ENCODE measurements at places on chromosomes 3 and 15.

- DNase-seq = no peak
Observed at GRCh38 chr15:98874773-98875172, 132.8 kb downstream of the PGPEP1L start.

- no peak for DNase-seq
Observed at GRCh38 chr3:116808725-116809124, 99.1 kb downstream of the TUSC7 start.

DNA sequence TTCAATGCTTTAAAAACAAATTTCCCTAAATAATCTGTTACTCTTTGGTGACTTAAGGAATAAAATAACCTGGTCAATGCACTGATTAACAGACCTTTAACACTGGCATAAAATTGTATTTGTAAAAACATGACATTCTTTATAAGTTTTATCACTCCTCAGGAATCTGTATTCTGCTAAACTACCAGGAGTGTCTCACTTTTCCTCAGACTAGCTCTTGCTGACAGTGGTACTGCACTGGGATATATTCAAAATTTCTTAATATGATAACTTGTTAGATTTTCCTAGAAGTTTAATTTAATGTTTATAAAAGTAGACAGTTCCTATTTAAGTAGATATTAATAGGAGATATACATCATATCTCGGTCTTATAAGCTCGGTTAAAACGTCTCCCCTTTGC lies 363.4 kb upstream of the ARHGEF26 start:
- DNase-seq = no peak

GRCh38 chr3:135040321-135041240 lies 245.5 kb downstream of the EPHB1 start:
- DNase-seq = no peak

DNA sequence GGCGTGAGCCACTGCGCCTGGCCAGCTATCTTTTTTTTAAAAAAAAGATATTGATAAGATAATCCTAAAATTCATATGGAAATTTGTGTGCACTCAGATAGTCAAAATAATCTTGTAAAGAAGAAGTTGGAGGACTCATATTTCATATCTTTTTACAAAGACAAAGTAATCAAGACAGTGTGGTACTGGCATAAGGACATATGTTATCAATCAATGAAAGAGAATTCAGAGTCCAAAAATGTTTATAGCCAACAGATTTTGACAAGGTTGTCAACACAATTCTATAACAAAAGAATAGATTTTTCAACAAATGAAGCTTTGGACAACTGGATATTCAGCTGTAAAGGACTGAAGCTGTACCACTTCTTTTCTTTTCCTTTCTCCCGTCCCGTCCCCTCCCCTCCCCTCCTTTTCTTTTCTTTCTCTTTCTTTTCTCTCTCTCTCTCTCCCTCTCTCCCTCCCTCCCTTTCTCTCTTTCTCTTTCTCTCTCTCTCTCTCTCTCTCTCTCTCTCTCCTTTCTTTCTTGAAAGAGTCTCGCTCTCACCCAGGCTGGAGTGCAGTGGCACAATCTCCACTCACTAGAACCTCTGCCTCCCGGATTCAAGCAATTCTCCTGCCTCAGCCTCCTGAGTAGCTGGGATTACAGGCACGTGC lies 126.8 kb downstream of the GSK3B start:
- DNase-seq = no peak

DNA sequence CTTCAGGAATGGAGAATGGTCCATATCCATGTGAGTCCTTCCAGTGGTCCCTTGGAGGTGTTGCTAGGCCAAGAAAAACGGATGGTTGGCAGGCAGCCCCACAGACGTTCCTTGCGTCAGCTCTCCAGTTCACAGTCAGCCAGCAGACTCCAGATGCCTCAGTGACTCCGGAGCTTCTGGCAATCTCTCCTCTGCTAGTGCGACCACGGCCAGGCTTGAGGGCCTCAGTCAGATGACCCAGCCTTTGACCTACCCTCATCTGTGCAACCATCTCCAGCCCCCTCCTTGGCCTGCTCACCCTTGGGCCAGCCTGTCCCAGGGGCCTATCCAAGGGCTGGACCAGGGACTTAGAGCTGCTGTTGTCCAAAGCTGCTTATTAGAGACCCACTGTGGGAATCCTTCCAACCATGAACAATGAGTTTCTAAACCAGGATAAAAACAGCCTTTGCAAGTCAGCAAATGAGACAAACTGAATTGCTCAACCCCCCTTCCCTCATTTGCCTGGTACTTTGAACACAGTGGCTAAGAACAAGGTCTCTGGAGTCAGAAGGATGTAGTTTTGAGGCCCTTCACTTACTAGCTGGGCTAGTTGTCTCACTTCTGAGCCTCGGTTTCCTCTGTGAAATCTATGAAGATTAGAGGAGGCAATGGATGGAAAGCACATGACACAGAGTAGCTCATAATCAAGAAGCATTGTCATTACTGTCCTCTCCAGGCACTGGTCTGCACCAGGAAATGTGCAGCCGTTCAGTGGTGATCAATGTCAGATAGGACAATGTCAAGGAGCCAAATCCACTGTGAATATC lies 44.8 kb downstream of the ANP32A start:
- no peak for DNase-seq

- no peak for DNase-seq
Observed at GRCh38 chr15:40985541-40986330, 32.5 kb downstream of the CHAC1 start.

DNA sequence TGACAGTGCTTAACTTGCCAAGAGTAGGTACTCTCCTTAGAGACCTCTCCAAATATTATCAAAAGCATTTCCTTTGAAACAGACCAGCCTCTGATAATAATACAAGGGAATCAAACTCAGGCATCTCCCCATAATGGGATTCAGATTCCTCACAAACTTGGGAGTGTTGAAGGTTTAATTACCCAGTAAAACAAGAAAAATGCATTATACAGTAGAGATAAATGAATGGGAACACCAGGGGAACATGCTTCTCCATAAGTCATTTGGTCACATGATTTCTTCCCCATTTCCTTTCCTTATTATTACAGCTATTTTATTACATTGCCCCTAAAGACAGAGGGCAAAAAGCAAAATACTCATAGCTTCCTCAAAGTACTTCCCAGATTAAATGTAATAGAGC lies 325.0 kb upstream of the CDIN1 start:
- no peak for DNase-seq

DNA sequence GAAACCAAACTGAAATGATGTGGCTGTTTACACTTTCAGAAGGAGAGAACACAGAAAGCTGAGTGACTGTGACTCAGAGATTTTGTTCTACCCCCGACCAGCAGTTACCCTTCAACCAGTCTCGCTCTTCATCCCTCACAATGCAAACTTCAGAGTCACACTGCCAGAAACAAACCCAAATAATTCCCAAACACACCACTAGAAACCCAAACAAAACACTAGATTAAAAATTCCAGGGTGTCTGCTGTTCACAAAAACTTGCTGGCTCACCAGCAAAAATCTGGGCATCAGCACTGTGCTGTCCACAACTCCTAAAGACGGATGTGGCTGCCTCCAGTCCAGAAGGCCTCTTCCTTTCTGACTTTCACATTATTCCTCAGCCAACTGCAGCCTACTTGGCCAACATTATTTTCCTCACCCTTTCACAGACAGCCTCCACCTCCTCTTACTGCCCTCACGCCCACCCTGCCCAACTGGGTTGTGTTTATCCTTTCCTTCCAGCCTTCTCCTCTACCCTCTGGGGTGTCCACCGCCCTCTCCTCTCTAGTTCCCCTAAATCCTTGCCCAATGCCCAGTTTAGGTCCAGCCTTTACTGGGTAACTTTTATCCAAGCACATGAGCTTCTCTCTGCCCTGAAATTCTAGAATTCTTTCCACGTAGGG lies 71.4 kb downstream of the MECOM start:
- no peak for DNase-seq

- DNase-seq = no peak
Observed at GRCh38 chr15:88509964-88510363, 36.5 kb downstream of the DET1 start.
